ENCODE measurements at places on chromosomes 5 and 9. TPM values are rescaled to one million over a fixed set of nuclear protein-coding genes. Genes with fewer than 3 reads are reported as not detected.

SLC25A2 gene
- polyA plus RNA-seq = not detected

SCGB3A1 gene
- 0.83 TPM for polyA plus RNA-seq

SNCB gene
- polyA plus RNA-seq = 258 TPM

CXCL14 gene
- polyA plus RNA-seq = 34.7 TPM

IFNA2 gene
- not detected for polyA plus RNA-seq

TMEM215 gene
- polyA plus RNA-seq = not detected

RLN1 gene
- not detected for polyA plus RNA-seq
